ENCODE measurements at places on chromosomes 4 and X.

- no peak for DNase-seq
These were observed 36.9 kb downstream of the SORBS2 start for GRCh38 chr4:185774845-185775680.

- DNase-seq = no peak
These were observed 169.2 kb downstream of the GRIA2 start for GRCh38 chr4:157389741-157390140.

DNA sequence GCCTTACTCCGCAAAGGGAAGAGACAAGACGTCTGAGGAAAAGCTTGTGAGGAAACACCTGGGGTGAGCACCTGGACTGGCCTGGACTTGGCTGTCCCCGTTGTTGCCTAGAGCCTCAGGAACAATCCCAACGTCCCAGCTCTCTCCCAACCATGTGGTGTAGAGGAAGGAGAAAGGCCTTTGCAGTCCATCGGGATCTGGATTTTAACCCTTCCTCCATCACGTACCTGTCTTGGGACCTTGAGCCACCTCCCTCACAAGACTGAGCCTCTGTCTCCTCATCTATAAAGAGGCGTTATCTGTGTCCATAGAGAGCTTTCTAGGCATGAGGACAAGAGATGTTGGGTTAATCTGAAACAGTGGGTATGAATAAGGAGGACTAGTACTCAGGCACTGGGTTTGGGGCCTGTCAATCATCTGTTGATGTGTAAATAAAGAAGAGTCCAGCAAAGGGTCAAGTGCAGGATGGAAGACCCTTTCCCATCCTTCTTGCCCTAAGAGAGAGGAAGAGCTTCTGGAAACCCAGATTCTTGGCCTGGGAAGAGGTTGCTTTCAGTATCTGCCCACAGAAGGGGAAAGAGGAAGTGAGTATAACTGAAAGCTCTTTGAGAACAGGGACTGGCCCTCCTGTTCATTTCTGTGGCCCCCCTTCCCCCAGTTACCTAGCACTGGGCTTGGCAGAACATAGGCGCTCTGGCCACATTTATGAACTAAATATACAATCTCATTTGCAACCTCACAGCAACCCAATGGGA lies 137.1 kb downstream of the PJA1 start:
- no peak for DNase-seq

DNA sequence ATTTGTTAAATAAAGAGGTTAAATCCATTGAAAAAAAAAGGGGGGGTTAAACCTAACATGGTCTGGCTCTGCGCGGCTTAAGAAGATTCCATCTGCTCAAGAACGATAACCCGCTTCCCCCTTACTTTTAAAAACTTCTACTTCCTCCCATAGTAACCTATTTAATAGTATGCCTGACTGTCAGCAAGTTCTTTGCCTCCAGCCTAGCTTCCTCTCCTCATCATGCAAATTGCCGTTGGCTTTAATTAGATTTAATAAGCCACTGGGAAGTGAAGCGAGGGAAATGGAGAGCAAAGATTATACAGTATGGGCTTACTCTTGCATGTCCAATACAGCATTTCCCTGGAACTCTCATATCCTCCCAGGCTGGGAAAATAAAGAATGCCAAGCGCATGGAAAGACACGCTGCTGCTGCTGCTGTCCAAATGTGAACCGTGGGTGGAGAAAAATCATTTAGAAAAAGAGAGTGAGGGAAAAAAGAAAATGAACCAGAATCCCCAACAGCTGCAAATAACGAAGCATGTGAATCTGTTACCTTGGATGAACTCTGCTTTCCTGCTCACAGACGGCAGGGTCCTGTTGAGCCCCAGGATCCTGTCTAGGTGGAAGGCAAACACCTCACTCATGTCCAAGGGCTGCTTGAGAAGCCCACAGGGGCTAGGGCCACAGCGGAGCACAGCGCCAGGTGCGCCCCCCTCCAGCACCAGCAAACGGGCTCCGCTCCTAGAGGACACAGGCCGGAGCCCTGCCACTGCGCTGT lies 2.7 kb downstream of the GASK1B start:
- DNase-seq = no peak

DNA sequence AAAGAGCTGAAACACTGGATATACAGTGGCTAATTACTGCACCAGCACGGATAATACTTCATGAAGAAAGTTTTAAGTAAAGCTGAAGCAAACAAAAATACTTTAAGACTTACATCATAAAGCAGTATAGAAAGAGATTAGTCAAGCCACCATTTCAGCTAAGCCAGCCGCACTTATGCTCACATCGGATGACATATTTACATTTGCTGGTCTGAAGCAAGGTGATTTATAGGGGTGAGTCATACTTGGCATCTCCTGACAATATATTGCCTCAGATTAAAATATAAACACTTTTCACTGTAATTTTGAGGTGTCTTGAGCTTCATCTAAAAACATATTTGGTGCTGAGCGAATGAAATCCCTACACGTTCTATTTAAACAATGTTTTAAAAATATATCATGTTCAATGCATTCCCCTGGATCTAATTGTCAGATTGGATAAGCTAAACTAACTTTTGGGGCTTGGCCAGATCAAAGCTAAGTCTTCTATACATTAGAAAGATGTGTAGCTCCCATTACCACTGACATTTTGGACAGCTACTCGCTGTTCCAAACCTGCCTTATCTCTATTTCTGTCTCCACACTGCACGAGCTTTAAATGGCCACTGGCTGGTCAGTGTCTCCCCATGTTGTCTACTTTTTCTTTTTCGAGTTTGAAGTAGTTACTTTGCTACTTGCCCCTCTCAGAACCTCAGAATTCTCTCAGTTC lies 103.2 kb downstream of the VCX2 start:
- DNase-seq = no peak

- peak; percentile 69 for DNase-seq
These were observed 18.2 kb downstream of the MRFAP1 start for GRCh38 chr4:6658597-6659075.

DNA sequence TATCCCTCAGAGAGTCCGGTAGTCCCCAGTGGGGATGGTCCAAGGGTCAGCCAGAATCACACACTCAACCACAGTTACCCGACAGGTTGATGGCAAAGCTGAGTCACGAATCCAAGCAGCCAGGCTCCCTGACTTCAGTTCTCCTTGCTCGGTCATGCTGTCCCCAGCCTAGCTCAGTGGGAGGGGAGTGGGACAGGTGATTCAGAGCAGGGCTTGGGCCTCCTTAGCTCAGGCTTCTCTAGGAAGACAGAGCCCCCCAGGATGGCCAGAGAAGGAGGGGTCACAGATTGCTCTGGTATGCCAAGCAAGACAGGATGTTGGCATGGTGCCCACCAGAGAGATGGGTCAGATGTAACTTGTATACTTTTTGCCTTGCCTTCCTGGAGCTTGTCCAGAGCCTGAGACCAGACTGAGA lies 66.5 kb downstream of the EFNB1 start:
- DNase-seq = no peak

DNA sequence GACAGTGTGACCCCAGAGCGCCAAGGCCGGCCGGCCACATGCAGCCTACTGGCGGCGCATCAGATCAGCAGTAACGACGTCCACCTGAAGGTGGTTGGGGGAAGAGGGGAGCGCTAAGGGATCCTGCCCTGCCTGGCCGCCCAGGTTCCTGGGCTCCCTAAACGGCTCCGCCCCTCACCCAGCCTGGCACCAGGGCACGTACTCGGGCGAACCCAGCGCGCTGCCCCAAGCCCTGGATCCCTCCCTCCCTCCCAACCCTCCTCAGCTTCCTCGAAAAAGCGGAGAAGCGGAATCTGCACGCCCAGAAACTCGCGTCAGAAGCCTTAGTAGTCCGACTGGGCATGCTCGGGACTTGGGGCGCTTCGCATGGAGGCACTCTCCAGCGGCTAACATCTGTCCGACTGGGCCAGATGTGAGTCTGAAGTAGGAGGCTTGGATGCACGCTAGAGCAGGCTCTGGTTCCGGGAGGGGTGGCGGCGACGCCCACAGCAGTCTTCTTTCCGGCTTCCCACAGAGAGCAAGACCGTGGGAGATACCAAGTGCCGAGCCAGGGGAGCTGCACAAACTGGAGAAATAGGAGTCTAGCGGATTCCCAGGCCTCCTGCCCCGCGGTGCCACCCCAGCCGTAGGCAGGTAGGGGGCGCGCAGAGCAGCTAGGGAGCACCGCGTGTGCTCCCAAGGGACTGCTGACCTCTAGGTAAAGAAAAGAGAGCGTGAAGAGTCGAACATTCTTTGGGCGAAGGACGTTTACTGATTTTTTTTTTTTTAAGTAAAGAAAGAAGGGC lies 114.3 kb upstream of the TEX13C start:
- peak; percentile 7 for DNase-seq

GRCh38 chrX:48919360-48919841 lies 577 bp upstream of the PIM2 start:
- peak; percentile 40 for DNase-seq

DNA sequence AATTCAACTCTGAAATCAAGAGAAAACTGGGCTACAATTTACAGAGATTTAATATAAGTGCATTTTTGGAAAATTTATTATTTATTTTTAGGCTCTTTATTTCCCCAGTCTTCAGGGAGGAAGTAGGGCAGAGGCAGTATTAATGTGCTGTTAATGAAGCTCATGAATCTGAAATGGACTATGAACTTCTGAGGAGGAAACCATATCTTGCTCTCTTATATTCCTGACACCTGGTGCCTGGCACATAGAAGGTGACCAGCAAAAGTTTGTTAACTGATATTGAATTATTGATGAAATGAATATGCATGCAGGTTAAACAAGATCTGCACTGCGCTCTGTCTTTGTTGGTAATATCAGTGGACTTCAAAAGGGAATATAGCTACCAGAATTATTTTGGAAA lies 55.1 kb downstream of the UGT8 start:
- DNase-seq = no peak

DNA sequence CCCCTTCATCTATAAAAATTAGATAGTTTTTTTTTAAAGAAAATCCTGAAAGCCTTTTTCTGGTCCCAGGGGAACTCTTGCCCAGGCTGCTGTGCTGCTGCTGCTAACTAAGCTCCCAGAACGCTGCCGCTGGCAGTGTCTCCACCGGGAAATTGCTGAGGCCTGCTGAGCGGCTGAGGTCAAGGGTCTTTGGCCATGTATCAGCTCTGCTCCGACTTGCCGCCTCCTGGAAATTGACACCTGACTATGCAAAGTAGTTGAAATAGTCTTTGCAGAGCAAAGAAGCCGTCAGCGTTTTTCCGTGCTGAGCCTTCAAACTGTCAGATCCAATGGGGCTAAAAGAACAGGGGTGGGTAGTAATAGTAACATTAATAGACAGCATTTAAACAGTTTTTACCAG lies 839 bp downstream of the QDPR start:
- no peak for DNase-seq

GRCh38 chr4:91035276-91035675 lies 908.1 kb downstream of the CCSER1 start:
- no peak for DNase-seq

DNA sequence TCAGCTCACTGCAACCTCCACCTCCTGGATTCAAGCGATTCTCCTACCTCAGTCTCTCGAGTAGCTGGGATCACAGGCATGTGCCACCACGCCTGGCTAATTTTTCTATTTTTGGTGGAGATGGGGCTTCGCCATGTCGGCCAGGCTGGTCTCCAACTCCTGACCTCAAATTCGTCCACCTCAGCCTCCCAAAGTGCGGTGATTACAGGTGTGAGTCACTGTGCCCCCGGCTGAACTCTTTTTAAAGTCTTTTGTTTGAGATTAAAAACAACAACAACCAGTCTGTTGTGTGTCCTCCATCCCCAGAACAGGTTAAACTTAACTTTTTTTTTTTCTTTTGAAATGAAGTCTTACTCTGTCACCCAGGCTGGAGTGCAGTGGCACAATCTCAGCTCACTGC lies 36.3 kb upstream of the RBPJ start:
- DNase-seq = no peak

DNA sequence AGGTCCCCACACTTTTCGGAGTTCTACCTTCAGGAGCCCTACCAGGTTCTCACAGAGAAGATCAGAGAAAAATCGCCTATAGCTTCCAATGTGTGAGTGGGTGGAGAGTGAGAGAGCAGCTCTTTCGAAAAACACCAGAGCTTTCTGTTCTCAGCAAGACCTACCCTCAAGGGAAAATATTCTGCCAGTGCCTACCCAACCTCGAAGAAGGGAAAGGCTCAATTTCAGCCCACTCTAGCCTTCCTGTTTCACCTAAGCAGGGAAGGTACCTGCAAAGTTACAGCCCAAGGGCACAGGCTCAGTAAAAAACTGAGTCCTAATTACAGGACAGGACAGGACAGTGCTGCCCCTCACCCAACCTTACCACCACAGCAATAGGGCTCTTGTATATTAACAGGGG lies 104.0 kb upstream of the WDR17 start:
- DNase-seq = no peak

DNA sequence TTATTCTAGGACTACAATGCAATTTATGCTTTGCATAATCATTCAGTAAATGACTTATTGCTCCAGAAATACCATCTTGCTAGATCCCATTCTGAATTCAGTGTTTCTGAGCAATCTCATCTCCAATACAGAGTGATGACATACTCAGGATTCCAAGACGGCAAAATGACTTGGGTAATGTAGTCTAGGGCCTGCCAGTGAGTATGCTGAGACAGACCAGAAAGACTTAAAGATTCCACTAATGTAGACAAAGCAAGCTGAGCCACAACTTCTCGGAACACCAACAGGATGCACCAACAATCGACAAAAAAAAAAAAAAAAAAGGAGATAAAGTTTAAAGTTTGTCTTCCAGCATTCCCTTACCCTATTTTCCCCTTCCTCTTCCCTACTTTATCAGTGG lies 919 bp upstream of the SEC24B start:
- DNase-seq = no peak

DNA sequence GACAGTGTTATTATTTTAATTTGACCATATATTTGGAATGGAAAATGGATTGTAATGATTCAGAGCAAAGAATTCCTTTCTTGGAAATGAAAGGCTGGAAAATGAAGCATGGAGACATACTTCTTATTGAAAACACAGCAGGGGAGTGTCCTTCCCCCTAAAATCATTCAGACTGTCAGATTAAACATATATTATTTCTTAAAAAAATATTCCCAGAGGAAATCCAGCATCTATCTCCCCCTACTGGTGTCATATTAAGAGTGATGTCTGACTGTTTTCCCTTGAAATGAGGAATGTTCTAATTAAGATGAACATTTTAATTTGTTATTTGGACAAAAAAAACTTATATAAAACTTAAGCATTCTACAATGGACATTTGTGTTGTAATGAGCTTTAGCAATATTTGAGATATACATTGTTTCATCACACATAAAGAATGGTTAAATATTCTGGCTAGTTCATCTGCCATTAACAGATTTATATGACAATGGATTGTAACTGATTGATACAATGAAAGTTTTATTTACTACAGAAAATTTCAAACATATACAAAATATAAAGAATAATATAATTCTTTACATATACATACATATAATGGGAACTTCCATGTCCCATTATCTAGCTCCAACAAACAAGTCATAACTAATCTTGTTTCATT lies 264.6 kb downstream of the SPRY1 start:
- no peak for DNase-seq

DNA sequence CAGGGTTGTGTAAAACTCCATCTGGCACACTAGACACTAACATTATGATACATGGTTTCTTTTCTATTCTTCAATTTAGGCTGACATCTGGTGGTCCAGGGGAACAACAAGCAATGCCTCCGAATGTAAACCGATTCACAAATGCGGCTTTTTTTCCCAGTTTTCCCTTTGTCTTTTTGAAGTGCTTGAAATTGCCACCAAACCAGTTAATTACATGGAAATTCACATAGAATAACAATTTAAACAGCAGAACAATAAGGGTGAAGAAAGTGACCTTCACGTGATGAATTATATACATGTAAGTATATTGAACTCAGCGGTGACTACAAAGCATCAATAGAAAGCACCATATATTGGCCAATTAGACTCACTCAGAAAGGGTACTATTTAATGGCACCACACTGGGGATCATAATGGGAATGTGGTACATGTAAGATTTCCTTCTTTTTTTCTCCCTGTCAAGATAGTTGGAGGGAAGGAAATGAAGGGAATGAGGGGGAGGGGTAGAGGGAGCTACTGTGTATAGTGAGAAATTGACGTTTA lies 103.9 kb downstream of the MMRN1 start:
- DNase-seq = no peak
